ENCODE measurements at places on chromosomes 7 and 10.

- DNase-seq = no peak
Observed at GRCh38 chr7:112951070-112951469, 135.6 kb downstream of the GPR85 start.

GRCh38 chr10:105700218-105700617 is 1059.1 kb downstream of the SORCS3 start:
- DNase-seq = no peak

DNA sequence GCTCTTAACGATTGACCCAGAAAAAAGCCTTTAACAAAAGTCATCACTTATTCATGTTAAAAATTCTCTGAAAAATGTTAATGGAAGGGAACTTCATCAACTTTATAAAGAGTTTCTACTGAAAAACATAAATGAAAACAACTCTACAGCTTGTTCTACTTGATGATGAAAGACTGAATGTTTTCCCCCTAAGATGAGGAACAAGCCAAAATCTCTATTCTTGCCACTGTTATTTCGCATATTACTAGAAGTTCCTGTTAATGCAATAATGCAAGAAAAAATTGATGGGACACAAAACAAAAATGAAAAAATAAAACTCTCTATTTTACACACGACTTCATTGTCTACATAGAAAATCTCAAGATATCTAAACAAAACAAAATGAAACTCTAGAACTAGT is 249.8 kb upstream of the AKR1E2 start:
- no peak for DNase-seq

DNA sequence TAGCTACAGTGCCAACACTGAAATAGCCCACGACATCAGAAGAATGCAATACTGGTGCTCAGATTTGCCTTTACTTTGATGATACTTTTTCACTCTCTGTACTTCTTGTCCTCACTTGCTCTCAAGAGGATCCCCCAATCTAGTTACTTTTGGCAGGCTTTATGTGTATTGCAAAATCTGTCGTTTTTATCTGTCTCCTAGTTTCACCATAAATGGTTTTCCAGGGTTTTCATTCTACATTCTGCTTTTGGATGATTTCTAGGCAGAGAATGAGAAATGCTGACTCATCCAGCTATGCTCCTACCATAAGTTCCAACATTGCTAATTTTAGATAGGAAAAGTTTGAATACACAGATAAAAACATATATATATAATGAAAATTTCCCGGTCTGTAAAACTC is 659.5 kb upstream of the NRG3 start:
- DNase-seq = no peak

DNA sequence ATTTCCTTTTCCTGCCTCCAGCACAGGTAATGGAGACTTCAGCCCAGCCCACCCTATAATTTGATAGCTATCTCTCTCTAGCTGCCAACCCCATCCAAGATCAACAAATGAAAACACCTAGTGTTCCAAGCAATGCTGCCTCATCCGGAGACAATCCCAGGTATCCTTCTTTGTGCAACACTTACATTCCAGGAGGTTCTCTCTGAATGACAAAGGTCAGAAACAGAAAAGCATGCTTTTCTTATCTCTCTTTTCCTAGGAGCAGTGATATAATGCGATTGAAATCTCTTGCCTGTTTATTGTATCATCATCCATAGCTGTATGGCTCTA is 699.3 kb downstream of the INHBA start:
- DNase-seq = no peak

- no peak for DNase-seq
Observed at GRCh38 chr7:132488634-132489302, 87.5 kb downstream of the PLXNA4 start.

GRCh38 chr7:113113912-113114311 is 4.4 kb downstream of the SMIM30 start:
- no peak for DNase-seq

- DNase-seq = no peak
Observed at GRCh38 chr7:628402-628763, 98.1 kb upstream of the DNAAF5 start.

DNA sequence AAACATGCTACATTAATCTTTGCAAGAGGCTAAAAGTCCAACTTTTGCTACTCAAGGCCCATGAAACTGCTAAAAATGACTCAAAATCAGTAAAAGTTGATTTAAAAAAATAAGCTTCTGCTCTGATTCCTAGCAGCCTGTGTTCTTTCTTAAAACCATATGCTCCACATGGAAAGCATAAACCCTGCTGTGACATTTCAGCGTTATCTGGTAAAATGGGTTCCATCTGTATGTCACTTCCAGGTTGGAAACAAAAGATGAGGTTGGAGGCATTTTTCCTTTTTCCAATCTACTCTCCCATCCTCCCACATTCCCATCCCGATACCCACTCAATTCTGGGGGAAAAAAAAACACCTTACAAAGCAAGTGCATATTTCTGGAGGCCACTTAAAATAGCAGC is 439.5 kb downstream of the NEBL start:
- DNase-seq = no peak

DNA sequence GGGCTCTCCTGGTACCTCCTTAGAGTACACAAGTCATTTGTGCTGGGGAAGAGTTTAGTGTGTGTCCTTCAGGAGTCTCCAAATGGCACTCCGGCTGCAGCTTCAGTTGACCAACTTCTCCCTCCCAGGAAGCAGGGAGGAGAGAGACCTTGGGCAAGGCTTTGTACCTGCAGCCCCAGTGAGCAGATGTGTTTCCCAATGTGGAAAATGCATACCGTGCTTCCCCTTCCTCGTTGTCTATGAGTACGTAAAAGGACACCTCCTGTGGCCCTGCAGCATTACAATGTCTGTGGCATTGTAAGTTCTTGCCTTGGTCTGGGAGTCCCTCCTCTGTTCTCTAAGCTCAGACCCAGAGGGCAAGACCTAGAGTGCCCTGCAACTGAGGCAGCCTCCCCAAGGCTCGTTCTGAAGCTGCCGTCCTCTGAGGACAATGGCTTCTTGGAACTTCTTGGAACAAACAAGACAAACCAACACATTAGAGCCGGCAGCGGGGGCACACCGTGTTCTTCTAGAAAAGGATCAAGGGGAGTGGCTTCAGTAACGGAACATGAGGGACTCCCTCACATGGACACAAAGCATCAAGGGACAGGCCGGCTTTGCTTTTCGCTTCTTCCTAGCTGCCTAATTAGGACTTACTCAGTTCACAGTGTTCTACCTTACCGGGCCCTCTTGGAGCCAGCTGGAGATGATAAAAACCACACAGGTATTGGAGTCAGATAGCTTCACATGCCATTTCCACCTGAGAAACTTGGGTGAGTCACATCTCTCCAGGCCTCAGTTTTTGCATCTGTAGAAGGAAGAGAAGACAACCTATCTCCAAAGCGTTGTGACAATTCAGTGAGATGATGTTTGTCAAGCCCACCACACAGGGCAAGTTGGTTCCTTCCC is 20.9 kb upstream of the PPA1 start:
- DNase-seq = no peak

DNA sequence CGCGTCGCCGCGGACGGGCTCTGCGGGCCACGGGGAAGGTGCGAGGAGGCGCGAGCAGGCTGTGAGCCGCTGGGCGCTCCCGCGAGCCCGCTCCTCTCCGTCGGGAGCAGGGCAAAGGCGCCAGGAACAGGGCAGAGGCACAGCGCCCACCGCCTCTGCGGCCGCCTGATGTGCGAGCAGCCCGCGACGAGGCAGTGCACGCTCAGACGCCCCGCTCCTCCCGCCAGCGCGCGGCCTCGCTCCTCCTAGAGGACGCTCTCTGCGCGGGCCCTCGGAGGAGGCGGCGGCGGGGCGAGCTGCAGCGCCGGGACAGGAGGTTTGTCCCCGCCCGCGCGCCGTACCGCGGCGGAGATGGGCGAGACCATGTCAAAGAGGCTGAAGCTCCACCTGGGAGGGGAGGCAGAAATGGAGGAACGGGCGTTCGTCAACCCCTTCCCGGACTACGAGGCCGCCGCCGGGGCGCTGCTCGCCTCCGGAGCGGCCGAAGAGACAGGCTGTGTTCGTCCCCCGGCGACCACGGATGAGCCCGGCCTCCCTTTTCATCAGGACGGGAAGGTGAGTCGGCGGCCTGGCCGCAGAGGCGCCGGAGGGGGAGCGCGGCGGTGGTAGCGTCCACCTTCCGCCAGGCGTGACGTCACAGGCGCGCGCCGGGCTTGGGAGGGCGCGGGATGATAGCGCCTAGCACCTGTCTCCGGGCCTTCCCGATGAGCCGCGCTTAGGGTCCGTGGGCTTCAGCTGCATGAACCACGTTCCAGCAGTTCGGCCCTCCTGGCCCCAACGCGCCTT is 731 bp downstream of the LANCL2 start:
- DNase-seq = peak; percentile 87

DNA sequence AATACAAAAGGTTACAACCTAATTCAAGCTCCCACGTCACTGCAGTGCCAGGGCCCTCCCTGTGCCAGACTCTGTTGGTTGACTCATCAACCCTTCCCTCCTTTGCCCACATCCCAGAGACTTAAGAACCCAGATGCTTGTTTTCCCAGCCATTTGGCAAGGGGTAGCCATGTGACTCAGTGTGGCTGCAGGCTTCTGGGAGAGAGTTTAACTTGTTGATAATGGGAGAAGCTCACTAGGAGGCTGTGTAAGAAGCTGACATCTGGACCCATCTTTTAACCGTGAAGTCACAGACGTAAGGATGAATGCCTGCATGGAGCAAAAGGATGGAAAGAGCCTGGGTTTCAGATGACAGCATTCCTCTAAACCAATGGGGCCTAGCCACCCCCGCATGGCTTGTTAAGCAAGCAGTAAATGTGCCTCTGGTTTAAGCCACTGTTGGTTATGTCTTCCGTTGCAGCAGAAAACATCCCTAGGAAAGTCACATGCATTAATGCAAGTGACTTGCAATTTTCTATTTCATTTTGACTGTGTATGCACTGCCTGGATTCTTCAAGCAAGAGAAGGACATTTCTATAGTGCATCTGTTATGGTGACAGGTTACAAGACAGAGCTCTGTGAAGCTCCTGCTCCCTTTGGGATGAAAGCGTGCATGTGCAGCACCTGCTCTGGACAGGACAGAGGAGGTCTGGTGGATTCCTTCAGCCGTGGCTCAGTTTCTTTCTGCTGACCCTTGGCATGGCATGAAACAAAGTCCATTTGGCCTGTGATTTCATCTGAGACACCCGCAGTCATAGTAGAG is 57.5 kb upstream of the CREB5 start:
- DNase-seq = no peak

GRCh38 chr10:84563868-84564267 is 235.5 kb downstream of the CCSER2 start:
- no peak for DNase-seq

- no peak for DNase-seq
Observed at GRCh38 chr10:73998623-73998928, 660 bp downstream of the VCL start.

DNA sequence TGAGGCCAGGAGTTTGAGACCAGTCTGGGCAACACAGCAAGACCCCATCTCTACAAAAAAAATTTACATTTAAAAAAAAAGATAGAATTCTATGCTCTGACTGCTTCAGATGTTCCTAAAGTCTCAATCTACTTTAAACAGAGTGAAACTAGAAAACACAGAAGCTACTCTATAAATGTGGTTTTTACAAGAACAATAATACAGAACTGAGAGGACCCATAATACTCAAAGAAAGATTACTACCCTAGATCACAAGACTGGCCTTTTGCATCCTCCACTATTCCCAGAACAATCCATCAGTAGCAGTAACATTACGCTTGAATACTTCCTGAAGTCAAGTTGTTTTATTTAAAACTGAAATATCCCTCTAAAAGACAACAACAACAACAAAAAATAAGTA is 119.4 kb downstream of the ZFAND4 start:
- DNase-seq = no peak

GRCh38 chr10:96387161-96387560 is 28.4 kb upstream of the OPALIN start:
- no peak for DNase-seq

DNA sequence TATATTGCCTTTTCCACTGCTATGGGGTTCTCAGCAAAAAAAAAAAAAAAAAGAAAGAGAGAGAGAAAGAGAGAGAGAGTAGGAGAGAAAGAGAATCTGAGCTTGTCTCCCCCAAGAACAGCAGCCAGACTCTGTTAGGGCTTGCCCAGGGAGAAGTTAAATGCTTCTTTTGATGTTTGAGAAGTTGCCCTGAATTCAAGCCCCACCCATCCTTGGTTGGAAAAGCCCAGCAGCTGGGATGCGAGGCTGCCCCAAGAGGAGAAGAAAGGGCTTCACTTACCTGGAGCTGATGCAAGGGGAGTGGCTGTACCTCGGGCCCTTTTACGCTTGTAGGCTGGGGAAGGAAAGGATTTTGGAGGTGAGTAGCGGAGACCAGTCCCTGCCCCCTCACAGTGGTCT is 20.9 kb upstream of the MGMT start:
- DNase-seq = no peak

GRCh38 chr7:80646083-80646865 is 7.8 kb downstream of the CD36 start:
- no peak for DNase-seq

DNA sequence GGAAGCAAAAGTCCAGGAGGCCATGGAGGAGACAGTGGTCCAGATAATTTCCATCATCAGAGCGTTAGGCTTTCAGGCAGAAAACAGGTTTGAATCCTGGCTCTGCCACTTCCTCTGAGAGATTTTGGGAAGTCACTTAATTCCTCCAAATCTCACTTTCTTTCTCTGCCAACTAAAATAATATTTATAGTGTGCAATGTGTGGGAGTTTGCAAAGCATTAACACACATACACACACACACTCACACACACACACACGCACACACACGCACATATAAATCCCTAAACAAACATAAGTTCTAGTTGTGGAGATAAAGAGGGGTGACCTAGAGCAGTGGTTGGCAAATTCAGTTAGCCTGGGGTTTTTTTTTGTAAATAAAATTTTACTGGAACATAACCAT is 84.8 kb downstream of the TRIL start:
- DNase-seq = no peak

GRCh38 chr7:139481364-139481763 is 2.1 kb downstream of the KLRG2 start:
- DNase-seq = no peak
